NCI-H774 (cell line): ENCODE measurements at places on chromosomes 4 and X.

GRCh38 chr4:63578383-63578782 lies 830.9 kb downstream of the TECRL start:
- DNase-seq, result no peak

DNA sequence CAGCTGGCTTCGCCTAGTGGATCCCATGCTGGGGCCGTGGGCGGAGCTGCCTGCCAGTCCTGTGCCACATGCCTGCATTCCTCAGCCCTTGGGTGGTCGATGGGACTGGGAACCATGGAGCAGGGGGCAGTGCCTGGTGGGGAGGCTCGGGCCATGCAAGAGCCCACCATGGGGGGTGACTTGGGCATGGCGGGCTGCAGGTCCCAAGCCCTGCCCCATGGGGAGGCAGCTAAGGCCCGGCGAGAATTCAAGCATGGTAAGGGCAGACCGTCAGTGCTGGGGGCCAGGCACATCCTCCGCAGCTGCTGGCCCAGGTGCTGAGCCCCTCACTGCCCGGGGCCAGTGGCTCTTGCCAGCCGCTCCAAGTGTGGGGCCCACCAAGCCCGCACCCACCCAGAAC lies 262.6 kb downstream of the CENPC start:
- DNase-seq, result no peak

GRCh38 chr4:187602339-187603092 lies 393.1 kb upstream of the ZFP42 start:
- no peak for DNase-seq

- no peak for DNase-seq
These were observed 84.6 kb upstream of the STS start for GRCh38 chrX:7062903-7063302.

DNA sequence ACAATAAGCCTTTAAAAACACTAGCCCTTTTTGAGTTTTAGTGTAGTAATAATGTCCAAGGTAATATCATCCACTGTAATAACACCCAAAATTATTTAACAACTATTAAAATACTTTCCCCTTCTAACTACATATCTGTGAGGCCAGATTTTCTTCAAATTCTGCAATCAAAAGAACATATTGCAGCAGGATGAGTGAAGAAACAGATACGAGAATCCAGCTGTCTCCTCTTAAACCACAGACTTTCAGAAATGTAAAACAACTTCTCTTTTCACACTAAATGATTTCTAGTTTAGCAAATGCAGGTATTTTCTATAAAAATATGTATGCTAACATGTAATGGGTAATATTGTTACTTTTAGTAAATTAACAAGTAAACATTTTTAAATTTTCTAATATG lies 148.9 kb downstream of the PRDM5 start:
- no peak for DNase-seq

- DNase-seq, result no peak
These were observed 882 bp upstream of the CXCR3 start for GRCh38 chrX:71619193-71619592.

GRCh38 chrX:65578346-65578745 lies 43.8 kb upstream of the LAS1L start:
- DNase-seq, result no peak

GRCh38 chr4:7547368-7548040 lies 112.8 kb upstream of the PSAPL1 start:
- no peak for DNase-seq

DNA sequence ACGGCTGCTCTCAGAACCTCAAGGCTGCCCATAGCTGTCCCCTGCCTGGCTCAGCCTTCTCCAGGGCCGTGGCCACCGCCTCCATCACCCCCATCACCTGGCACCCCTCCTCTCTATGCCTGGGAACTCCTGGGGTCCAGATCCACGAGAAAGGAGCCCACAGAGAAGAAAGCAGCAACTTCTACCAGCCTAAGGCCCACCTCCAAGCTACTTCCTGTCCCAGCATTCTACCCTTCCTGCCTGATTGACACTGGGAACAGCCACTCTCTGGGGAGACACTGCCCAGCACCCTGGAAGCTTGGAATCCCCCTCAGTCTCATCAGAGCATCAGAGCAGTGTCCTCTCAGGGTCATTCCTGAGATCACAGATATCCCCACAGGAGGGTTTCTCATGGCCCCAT lies 36.9 kb upstream of the PROM1 start:
- no peak for DNase-seq

GRCh38 chr4:161342881-161343568 lies 820.8 kb downstream of the FSTL5 start:
- no peak for DNase-seq

DNA sequence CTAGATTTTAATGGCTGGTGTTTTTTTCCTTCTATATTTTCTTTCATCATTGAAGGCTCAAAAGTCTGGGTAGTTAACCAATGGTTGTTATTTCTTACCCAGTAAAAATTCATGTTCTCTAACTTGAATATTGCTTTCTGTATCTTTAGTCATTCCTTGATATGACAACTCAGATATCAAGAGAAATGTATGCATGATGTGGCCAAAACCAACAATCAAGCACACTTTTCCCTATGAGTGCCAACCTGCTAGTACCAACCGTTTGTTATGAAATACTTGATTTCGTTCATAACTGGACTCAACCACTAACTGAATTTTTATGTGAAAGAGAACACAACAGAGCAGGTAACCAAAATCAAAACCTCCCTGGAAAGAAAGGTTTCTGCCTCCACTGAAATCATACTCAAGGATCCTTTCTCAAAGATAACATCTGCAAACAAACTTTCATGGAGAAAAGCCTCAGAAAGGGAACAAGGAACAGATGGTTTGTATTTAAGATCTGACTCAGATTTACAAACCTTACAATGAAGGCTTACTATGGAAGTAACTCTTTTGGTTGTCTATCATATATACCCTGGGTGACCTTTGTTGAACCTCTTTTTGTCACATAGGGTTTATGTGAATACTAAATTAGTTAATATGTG lies 8.3 kb upstream of the VEGFC start:
- DNase-seq, result no peak

- no peak for DNase-seq
These were observed 29.3 kb downstream of the MMGT1 start for GRCh38 chrX:135944486-135944885.

- no peak for DNase-seq
These were observed 31.6 kb downstream of the SEPSECS start for GRCh38 chr4:25128671-25129070.

- DNase-seq, result no peak
These were observed 47.3 kb downstream of the RS1 start for GRCh38 chrX:18624599-18624998.

DNA sequence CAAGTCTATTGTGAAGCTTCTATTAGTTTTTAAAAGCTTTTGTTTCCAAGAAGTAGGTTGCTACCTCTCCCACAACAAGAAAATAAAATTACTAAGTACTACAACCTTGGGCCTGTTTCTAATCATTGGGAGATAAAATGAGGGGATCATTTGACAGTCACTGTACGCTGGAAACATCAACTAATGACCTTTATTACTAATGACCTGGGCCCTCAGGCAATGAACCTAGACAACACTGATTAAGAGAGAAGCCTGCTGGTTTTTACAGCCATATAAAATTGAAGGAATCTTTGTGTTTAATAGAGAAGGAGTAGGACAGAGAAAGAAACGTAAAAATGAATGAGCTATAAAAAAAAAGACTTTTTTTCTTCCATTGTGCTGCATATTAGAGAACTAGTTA lies 1000.9 kb downstream of the STPG2 start:
- DNase-seq, result no peak
